ENCODE measurements at places on chromosomes 11 and 22.
A peak's percentile ranks its signal among the peaks of the same experiment; 100 is the strongest.

- DNase-seq = no peak
These were observed 13.1 kb downstream of the CELSR1 start for GRCh38 chr22:46524203-46524740.

GRCh38 chr11:14269692-14270573, 89.0 kb downstream of the RRAS2 start:
- no peak for DNase-seq

DNA sequence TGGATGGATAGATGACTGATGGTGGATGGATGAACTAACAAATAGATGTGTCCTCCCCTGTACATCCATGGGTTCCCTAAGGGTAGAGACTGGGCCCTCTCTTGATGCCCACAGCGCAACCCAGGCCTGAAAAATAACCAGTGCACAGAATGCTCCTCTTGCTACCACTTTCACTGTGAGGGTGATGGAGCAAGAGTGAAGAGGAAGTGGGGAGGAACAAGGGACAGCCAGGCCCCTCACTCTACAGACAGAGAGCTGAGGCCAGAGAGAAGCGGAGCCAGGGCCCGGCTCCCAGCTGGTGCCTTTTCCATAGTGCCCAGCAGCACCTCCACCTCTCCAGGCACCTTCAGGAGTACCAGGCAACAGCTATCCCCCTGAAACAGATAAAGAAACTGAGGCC, 67.7 kb downstream of the THAP12 start:
- no peak for DNase-seq

GRCh38 chr22:35451592-35451991, 51.7 kb downstream of the MCM5 start:
- DNase-seq = no peak

- DNase-seq = no peak
These were observed 85.9 kb downstream of the MICAL3 start for GRCh38 chr22:17938484-17938924.

DNA sequence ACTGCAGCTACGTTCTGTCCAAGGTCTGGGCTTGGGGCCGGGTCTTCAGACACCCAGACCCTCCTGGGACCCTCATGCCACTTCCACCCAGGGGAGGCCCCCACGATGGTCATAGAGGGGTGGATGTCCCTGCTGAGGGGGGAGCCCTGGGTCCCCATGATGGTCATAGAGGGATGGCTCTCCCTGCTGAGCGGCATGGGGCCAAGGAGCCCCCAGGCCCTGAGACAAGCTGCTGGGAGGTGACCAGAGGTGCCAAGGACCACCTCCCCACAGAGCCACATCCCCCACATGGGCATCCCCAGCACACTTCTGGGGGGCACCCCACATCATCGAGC, 7.2 kb downstream of the MUC5B start:
- no peak for DNase-seq

DNA sequence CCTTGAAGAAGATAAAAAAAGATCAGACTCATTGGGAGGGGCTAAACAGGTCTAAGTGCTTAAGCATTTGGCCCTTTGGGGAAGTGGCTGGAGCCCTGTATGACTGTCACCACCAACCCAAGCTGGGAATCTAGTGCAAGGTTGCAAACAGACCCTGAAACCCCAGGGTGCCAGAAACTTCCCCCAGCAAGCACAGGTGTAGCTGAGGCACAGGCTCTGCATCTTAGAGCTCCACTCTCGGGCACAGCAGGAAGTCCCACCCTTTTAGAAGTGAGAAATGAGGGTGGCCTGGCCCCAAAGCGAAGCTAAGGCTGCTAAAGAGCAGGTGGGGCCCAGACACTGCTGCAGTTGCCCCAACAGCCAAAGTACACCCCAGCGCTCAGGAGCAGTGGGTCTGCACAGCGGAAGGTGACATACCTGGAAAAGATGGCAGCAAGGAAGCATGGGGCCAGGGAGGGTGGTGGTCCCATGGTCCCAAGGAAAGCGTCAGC, 5.8 kb upstream of the KDM2A start:
- no peak for DNase-seq

- DNase-seq = no peak
These were observed 3.5 kb downstream of the TRIM66 start for GRCh38 chr11:8679006-8679405.

GRCh38 chr11:93348930-93349329, 18.4 kb downstream of the DEUP1 start:
- no peak for DNase-seq

DNA sequence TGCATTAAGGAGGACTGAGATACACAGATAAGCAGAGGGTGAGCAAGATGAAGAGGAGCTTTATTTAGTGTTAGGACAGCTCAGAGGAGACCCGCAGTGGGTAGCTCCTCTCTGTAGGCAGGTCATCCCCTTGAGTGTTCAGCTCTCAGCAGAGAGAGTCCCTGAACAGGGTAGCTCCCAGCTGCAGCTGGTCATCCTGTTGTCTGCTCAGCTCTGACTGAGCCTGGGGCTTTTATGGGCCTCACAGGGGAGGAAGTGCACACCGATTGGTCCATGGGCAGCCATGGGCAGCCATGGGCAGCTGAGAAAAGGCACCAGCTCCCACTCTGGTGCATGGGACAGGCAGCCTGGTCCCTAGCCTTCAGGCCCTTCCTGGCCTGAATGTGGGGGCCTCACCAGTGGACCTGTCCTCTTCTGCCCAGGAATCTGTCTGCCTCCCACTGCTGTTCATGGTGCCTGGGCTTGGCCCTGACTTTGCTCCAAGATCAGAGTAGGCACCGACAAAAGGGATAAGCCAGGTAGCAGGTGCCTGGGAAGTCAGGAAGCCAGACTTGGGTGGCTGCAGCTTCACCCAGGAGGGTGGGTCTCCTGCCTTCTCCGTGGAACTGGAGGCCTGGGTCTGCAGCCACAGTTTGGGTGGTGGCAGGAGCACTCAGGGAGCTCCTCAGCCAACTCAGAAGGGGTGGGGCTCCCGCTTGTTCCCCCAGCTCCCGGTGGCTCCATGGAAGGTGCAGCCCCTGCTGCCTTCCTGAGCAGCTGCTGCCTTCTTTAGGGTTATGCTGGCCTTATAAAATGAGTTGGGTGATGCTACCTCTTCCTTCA, 54.7 kb downstream of the MYEOV start:
- DNase-seq = no peak

- DNase-seq = no peak
These were observed 27.9 kb downstream of the GRAP2 start for GRCh38 chr22:39928536-39929520.

GRCh38 chr22:20843501-20843900, 15.1 kb downstream of the PI4KA start:
- DNase-seq = no peak

- DNase-seq = no peak
These were observed 8.2 kb upstream of the MICAL3 start for GRCh38 chr22:18032455-18033101.

DNA sequence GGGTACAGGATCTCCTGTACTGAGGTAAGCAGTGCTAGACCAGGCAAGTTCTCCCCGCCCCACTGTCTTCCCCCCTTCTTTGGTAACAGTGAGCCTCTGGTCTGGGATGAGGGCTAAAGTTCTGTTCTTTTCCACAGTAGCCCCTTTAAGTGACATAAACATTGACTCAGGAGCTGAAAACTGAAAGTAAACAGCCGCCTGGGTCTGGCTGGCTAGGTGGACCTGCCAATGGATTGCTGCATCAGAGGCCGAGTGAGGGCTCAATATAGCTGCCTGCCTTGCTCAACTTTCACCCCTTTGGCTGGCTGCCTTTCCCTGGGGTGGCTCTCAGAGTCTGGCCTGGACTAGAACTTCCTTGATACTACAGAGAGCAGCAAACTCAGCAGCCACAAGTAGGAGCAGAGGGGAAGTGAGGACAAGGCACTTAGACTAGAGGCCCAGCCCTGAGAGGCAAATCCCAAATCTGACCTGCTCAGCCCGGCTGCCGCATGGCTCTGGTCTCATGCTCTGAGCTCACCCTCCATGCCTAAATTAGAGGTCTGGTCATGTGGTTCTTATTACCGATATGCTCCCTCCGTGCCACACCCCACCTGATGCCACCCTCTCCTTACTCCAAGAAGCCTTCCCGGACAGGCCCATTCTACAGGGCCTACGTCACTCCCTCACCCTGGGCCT, 9.6 kb upstream of the UCP3 start:
- DNase-seq = peak; percentile 91

GRCh38 chr11:116224154-116224888, 548.5 kb downstream of the BUD13 start:
- DNase-seq = peak; percentile 68

DNA sequence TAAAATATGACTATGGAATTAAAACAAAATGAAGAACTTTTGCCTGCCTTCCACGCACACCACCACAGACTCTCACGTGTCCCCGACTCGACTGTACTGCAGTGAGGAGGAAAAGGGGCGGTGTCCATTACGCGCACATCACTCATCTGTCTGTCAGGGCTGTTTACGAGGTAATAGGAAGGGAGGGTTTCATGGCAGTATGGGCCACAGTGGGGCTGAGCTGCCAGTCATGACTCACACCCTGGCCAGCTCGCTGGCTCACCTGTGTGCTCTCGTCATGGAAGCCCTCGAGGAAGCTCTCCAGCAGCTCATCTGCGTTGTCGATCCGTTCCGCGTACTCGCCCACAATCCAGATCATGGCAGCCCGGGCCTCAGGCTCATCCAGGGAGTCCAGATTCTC, 33.5 kb upstream of the RASL10A start:
- DNase-seq = no peak

DNA sequence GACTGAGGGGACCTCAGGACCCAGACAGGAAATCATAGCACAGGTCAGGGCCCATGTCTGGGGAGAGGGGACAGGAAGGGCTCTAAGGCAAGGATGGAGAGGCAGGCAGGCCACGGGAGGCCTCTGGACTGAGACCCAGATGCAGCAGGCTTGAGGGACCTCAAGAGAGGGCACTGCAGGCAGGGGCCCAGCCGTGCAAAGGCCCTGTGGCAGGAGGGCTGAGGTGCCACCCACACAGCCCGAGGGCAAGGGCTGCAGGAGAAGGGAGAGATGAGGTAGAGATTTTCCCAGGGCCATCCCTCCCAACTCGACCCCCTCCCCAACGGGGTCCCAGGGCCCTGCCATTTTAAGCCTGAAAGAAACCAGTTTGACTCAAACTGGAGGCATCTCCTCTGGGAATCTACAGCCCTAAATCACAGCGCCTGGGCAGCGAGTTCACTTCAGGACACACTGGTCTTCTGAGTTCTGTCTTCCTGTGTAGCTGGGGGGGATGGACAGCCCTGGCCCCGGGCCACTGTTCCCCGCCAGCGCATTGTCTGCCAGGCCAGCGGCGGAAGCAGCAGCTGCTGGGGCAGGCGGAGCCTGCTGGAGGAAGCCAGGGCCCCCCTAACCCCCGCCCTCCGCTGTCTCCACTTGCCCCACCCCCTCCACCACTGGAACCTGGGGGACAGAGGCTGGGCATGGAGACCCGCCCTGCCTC, 20.3 kb upstream of the WNT7B start:
- DNase-seq = peak; percentile 86

- no peak for DNase-seq
These were observed 349.9 kb downstream of the CNTN5 start for GRCh38 chr11:99370549-99371216.

- DNase-seq = no peak
These were observed 5.0 kb upstream of the LIMK2 start for GRCh38 chr22:31206896-31207687.

DNA sequence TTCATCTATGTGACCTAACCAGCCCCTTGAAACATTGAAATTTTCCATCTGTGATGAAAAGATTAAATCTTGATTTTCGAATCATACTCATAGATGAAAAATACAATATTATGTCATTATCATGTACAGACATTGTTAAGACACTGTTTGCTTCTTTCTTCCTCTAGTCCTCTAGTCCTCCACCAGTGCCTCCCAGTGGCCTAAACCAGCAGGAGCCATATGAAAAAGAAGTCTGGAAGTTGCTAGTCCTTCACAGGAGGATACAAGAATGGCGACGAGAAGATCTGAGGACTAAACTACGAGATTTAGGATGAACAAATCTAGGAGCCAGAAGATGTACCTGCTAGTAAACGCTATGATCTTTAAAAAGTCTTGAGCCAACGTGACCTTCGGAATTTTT, 134.1 kb downstream of the SLC17A6 start:
- DNase-seq = no peak

GRCh38 chr11:130762638-130763037, 153.6 kb downstream of the SNX19 start:
- DNase-seq = peak; percentile 83

GRCh38 chr11:7348432-7349304, 97.0 kb downstream of the SYT9 start:
- DNase-seq = no peak

- no peak for DNase-seq
These were observed 79.0 kb downstream of the EFCAB6 start for GRCh38 chr22:43733138-43733537.

DNA sequence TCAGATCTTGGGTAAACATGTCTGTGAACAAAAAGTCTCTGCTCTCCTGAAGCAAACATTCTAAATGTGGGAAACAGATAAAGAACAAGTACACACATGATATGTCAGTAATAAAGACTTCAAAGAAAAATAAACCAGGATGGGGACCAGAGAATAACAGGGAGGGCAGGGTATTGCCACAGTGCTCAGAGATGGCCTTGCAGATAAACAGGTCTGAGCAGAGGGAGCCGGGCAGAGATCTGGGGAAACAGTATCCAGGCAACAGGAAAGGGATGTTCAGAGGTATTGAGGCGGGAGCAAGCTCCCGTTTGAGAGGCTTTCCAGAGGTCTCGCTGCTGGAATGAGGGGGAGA, 2.9 kb downstream of the CCDC86 start:
- no peak for DNase-seq

DNA sequence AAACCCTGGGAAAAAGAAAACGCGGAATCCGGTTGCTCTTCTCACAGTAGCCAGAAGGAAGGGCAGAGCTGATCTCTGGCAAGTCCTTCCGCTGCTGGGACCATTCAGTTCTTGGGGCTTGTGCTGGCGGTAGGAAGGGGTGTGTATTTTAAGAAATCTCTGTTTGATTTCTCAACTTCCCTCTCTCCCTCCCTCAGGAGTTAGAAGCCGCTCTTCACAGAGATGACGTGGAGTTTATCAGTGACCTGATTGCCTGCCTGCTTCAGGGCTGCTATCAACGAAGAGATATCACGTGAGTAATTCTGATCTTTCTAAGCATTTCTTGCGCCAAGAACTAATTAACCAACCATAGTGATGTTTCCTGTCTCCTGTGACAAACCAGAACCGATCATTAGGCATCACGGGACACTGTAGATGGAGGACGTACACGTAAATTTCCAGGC, 85.9 kb upstream of the SLC25A18 start:
- DNase-seq = no peak

DNA sequence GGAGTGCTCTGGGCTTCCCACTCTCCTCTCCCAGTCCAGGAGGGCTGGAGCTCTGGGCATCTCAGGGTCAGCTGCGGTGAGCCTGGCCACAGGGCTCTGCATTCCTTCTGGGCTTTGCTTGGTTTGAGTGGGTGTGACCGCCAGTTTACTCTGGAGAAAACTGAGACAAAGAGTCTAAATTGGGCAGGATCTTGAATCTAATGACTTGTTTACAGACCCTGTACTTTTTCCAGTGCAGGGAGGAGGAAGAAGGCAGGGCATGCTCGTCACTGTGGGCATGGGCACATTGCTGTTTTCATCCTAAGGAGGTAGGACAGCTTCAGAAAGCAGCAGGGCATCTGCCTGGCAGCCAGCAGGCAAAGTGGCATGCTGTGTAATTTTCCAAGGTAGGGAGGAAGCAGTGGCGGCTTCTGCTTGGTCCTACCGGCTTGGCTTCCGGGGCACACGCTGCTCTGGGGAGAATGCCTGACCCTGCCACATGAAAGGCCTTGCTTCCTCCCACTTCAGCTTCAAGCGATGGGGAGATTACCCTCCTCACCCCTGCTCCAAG, 22.9 kb downstream of the FLI1 start:
- DNase-seq = no peak

GRCh38 chr22:23266780-23267179, 86.5 kb downstream of the BCR start:
- no peak for DNase-seq
